ENCODE measurements at places on chromosomes 13 and 19.

GRCh38 chr19:56106993-56107392 is 14.1 kb downstream of the ZNF787 start:
- DNase-seq = no peak

GRCh38 chr13:48862572-48862971 is 113.1 kb upstream of the FNDC3A start:
- no peak for DNase-seq

DNA sequence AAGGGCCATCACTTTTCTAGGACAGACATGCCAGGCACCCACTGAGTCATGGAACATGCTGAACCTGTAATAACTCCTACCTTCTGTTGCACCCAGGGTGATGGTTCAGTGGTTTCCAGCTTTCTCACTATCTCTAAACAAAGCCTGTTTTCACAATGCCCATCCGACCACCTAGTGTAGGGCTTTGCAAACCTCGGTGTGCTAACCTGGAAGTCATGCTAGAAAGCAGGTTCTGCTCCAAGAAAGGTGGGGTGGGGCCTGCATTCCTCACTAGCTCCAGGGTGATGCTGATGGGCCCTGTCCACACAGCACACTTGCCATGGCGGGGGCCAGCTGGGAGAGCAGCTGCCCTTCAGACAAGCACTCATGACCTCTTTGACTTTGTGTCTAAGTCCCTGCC is 43.4 kb downstream of the COL4A2 start:
- DNase-seq = no peak

DNA sequence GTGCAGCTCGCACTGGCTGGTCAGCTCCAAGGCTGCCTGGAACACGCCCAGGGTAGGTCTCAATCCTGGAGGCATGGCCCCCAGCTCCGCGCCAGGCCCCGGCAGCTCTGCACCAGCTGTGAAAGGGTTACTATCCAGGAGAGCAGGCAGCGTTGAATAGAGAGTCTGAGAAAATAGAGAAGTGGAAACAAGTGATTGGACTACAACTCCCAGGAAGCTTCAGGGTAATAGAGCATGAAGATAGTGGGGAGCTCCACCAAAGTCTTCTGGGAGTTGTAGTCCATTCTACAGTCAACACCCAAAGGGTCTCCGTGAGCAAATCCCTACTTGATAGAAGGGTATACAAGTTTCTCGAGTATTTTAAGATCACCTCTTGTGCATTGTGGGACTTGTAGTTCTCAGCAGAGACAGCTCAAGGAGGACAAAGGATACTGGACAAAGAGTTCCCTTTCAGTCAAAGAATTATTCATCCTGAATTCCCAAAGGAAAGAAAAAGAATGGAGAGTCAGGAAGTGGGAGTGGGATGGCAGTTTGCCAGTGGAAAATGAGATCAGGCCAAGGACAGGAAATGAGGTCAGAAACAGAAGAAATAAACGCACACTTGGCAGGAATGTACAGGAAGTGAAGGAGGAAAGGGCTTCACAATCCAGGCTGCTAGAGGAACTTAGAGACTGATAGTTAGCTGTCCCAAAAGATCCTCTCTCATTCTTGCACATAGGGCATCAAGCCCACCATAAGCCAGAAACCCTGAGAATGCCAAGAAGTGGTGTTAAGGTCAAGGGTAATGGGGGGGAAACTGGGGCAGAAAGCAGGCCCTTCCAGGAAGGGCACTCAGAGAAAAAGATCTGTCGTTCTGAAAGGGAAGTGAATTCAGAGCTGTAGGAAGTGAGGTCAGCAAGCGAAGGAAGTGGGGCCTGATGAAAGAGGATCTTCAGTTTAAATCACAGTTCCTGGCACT is 5.5 kb upstream of the MAMSTR start:
- peak; percentile 79 for DNase-seq

DNA sequence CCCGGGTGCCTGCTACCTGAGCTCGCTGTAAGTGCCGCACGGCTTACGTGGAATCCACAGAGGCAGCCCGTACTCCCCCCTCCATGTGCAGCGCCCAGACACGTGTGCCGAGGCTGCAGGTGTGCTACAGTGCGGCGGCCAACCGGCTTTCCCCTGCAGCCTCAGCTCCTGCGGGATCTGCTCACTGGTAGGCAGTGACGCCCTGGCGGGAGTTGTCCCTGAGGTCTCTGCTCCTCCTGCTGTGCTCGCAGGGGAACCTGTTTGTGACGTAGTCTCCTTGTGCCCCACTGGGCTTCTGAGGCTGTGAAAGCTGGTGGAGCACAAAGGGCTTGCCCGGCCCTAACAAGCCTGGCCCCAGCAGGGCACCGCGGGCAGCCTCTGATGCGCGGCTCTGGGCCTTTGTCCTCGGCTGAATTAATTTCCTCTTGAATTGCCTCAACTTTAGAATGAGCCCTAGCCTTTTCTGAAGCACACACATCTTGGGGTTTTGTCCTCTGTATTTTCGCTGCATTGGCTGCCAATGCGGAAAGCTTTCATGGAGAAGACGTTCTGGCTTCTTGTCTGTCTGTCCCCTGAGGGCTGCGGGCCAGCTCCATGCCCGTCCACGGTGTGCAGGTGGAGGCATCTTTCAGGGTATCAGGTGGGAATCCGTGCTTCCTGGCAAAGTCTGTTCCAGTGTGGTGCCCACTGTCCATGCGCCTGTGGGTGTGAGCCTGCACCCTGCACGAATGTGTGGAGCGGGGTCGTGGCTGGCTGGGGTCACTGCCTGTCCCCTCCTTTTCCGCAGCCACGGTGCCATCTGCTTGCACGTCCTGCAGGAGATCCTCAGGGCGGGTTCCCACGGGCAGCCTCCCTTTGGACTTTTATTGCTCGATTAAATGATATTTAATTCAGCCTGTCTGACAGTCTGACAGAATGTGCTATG is 77.3 kb upstream of the MCF2L start:
- peak; percentile 95 for DNase-seq

- no peak for DNase-seq
Measured at GRCh38 chr13:112905619-112905989, 63.4 kb upstream of the MCF2L start.

DNA sequence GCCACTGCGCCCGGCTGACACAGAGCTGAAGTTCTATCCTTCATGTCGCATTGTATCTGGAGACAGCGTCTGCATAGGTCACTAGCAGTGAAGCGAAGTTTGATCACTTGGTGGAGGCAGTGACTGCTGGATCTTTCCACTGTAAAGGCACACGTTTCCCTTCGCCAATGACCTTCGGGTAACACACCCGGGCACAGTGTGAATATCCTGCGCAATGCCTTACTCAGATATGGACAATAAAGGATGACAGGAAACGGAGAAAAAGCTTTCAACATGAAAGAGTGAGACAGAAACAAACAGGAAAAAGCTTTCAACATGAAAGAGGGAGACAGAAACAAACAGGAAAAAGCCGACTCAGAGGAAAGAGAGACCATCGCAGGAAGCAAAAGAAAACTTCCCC is 17.1 kb downstream of the ARL11 start:
- no peak for DNase-seq

GRCh38 chr19:16404396-16404795 is 67.4 kb downstream of the EPS15L1 start:
- DNase-seq = no peak

DNA sequence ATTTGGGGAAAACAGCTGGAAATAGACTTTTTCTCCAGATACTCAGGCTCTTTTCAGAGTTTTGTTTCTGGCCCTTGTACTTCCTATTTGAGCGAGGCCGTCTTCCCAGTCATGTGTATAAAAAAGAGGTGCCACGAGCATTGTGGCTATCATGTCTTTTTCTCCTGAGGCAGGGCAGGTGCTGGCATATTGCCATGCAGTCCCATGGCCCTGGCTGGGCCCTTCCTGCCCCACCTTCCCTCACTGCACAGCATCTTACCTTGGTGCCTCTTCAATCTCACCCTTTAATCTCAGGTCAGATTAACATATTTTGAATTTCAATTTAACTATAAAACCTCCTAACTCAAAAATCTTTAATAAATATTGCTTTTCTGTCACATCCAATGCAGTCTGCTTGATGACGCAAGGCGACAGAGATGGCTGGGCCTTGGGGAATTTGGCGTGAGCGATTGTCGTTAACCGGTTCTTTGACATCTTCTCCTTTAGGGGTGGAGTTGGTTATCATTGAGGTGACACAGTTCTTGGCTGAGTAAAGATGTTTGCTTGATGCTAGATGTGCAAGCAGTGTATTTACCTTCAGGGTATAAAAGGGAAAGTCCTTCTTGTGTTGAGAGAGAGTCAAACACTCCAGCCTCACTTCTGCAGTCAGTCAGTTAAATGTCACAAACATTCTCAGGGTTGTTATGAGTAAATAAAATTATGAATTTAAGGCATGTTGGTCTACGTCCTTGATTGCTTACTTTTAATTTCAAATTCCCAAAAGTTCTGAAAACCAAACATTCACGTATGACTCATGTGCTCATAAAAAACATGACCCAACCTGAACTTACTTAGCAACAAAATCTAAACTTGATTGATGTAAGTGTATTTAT is 289.9 kb downstream of the MYO16 start:
- no peak for DNase-seq

DNA sequence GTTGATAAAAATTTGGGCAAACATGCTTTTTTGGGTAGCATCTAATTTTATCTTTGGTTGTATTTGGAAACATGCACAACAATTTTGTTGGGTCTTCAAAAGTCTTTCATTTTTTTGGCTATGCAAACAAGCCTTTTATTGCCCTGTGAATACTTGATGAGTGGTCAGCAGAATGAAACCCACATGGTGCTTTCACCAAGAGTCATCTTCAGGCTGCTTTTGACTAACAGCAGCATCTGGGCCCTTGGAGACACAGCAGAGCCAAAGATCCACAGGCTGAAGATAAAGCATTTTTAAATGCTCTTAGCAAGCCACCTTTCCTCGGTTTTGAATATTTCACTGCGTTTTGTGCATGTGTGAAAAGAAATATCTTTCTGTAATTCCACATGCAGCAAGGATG is 154.9 kb downstream of the FGF9 start:
- no peak for DNase-seq

DNA sequence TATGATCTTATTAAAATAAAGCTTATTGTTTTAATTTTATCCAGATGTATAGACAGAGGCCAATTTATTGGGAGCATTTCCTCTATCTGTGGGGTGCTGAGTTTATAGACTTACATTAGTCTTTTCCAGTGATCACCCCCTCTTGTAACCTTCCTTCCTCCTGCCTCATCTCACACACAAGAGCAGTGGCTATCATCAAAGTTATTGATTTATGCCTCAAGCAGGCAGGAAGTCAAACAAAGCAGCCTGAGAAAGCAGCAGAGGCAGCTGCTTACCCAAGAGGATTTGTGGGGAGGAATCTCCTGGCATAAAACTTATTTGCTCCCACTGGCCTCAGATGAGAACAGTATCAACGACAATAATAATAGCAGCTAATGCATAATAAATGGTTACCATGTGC is 26.3 kb upstream of the DCLK1 start:
- DNase-seq = no peak

- DNase-seq = peak; percentile 91
Measured at GRCh38 chr13:73765651-73766384, 368.4 kb downstream of the KLF12 start.

DNA sequence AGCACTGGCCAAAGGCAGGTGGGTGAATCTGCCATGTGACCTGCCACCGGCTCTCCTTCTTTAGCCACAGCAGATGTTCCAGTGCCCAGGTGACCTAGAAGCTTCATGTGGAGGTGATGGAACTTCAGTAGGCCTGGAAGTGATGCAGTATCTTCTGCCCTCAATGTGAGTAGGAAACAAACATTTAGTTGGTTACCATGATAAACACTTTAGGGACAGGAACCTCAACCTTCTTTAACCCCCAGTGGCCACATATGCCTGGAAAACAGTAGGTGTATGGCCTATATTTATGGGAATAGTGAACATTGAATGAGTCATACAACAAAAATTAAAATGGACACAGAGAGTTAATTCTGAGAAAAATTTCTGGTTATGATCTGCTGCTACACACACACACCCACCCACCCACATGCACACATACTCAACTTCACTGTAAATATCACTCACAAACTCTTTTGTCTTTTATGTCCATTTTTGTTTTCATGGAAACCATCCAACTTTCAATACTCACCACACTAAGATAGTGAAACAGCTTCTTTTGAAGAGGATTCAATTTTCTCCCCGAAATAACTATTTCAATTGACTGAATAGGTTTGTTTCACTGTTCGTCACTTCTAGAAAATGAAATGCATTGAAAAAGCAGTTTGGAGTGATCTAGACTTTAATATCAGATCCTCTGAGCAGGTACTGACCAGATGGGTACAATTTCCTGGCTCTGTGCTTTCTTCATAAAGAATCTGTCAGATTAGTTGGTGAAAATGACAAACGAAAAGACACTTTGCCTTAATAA is 97.3 kb downstream of the STARD13 start:
- DNase-seq = no peak

DNA sequence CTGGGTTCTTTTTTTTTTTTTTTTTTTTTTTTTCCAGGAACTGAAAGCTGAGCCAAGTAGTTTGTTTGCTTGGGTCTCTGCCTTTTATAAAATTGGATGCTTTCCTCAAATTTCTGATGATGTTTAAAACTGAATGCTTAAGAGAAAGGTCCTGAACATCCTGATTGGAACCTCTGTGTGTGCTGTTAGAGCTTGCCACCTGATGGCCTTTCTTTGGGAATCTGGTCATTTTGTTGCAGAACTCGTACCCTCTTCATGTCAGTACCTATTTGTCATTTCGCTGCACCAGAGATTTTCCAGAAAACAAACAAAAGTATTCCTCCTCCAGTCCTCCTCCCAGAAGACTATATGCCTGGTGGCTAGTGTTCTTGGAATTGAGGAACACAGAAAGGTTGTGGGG is 81.2 kb upstream of the KLF12 start:
- DNase-seq = no peak

DNA sequence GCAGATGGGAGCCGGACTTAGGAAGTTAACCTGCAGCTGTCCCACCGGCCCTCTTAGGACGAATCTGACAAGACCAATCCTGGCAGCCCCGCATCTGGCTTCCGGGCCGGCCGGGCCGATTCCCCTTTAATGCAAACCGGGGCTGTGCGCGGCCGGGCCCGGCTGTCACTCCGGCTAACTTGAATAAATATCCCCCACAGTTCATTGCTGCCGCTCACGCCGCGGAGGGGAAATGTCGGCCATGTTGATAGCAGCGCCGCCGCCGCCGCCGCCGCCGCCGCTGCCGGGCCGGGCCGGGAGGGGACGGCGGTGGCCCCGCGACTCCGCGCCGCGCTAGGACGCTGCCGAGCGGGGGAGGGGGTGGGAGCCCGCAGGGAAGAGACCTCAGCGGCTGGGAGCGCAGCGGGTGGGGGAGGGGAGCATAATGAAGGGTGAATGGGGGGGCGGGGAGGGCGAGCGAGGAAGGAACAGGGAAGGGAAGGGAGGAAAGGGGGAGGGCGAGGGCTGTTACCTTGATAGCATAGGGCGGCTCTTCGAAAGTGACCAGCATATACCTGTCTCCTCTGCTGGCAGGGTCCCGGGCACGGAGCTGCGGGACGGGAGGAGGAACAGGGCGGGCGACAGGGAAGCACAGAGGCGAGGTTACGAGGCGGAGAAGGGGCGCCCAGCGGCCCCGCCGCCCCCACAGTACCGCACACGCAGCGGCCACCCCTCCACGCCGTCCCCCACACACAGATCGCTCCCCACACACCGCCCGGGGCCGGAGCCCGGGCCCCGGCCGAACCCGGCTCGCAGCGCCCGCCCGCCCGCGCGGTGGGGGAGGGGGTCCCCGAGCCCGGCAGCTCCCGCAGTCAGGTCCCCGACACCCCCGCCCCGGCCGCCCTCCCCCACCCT is 1.1 kb downstream of the INTS6 start:
- DNase-seq = peak; percentile 93

- DNase-seq = no peak
Measured at GRCh38 chr19:19444681-19445155, 39.2 kb downstream of the GATAD2A start.
